ENCODE measurements at places on chromosomes 1 and 21.

GRCh38 chr1:222865718-222866117 lies 50.9 kb downstream of the DISP1 start:
- DNase-seq = no peak

DNA sequence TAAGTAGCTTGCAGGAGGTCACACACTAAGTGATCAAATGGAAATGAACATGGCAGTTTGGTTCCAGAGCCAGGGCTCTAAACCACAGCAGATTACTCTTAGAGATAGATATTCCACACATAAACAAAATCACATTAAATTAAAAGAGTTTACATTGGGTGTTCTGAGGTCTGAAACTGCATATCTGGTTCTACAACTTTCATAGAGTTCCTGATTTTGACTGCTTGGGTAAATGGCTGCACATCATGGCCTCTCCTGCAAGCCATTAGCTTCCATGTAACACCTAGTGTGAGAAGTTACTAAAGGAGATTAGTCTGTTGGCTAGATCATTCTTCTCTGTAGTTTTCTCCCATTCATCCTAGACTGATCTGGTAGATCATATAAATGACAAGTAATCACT lies 12.8 kb upstream of the XCL2 start:
- DNase-seq = no peak

DNA sequence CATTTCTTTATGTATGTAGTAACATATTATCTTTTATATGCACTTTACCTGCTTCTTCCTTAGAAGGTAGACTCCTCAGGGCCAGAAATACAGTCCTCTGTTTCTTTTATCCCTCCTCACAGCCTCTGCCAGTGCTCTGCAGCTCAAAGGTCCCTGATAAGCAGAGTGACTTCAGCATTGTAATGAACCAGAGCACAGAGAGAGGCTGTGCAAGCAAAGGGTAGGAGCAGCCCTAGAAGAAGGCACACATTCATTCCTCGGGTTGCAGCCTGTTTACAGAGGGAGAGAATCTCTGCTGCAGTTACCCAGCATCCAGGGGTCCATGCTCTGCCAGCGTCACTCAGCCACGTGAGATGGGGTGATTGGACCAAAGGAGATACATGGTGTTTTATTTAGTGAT lies 101.1 kb downstream of the RHOU start:
- no peak for DNase-seq

DNA sequence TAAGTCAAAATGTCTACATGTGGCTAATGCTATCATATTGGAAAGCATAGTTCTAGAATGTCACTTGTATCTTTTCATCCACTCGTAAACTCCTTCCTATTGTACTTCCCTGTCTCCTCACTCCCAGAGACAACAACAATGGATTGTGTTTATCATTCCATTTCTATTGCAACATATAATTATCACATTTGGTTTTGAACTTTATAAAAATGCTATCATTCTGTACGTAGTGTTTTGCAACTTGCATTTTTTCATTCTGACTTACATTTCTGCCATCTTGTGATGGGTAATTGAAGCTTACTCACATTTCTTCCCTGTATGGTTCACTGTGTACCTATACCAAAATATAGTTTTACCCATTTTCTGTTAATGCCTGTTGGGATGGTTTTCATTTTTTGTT lies 14.5 kb upstream of the CSF3R start:
- DNase-seq = no peak

- no peak for DNase-seq
Measured at GRCh38 chr1:92509619-92510018, 22.9 kb upstream of the GFI1 start.
